Stimulated activated CD8-positive, alpha-beta memory T cell treated with anti-CD3 and anti-CD28 coated beads, Interleukin-12 subunit alpha, Interleukin-12 subunit beta, amount 100 ng/mL, for 1 hour (primary cell): ENCODE measurements at places on chromosomes 16 and 17.

DNA sequence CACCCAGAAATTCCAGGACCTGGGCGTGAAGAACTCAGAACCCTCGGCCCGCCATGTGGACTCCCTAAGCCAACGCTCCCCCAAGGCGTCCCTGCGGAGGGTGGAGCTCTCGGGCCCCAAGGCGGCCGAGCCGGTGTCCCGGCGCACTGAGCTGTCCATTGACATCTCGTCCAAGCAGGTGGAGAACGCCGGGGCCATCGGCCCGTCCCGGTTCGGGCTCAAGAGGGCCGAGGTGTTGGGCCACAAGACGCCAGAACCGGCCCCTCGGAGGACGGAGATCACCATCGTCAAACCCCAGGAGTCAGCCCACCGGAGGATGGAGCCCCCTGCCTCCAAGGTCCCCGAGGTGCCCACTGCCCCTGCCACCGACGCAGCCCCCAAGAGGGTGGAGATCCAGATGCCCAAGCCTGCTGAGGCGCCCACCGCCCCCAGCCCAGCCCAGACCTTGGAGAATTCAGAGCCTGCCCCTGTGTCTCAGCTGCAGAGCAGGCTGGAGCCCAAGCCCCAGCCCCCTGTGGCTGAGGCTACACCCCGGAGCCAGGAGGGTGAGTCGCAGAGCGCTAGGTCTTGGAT lies 261.5 kb downstream of the SEC14L1 start:
- DNase-seq = no peak

DNA sequence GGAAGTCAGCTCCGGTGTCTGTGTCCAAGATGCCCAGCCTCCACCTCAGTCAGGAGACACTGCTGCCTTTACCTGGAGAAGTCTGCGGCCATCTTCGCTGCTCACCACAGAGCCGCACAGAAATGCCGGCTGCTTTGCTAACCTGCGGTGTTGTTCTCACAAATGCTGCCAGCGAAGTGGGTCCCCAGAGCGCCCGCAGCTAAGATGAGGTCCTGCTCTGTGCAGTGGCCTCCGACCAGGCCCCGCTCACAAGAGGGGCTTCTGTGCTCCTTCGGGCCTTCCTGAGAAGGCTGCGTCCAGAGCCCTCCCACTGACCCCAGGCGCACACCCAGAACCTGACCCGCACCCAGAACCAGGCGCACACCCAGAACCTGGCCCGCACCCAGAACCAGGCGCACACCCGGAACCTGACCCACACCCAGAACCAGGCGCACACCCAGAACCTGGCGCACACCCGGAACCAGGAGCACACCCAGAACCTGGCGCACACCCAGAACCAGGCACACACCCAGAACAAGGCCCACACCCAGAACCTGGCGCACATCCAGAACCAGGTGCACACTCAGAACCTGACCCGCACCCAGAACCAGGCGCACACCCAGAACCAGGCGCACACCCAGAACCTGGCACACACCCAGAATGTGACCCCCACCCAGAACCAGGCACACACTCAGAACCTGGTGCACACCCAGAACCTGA lies 51.5 kb upstream of the FASN start:
- DNase-seq = no peak

- DNase-seq = no peak
Observed at GRCh38 chr16:70417661-70418060, 21.2 kb downstream of the ST3GAL2 start.

DNA sequence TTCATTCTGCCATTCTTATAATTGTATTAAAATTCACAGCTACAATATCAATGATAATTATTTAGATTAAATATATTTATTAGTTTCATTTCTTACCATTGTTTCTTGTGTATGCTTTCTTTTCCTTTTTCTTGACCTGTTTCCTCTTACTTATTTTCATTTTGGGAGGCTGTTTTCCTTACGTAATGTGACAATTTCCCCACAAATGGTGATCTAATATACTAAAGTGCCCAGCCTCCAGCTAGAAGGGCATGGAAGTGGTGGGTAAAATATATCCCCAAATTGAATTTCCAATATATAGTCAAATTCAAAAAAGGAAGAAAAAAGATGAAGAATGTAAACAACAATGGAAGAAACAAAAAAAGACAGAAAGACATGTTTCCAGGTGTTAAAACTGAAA lies 1.5 kb upstream of the ABCA6 start:
- no peak for DNase-seq

GRCh38 chr17:68511254-68511670 lies 968 bp upstream of the PRKAR1A start:
- DNase-seq = no peak

- no peak for DNase-seq
Observed at GRCh38 chr16:19001788-19002187, 18.1 kb downstream of the TMC7 start.

GRCh38 chr17:35257208-35257659 lies 14.4 kb downstream of the SLFN5 start:
- no peak for DNase-seq

DNA sequence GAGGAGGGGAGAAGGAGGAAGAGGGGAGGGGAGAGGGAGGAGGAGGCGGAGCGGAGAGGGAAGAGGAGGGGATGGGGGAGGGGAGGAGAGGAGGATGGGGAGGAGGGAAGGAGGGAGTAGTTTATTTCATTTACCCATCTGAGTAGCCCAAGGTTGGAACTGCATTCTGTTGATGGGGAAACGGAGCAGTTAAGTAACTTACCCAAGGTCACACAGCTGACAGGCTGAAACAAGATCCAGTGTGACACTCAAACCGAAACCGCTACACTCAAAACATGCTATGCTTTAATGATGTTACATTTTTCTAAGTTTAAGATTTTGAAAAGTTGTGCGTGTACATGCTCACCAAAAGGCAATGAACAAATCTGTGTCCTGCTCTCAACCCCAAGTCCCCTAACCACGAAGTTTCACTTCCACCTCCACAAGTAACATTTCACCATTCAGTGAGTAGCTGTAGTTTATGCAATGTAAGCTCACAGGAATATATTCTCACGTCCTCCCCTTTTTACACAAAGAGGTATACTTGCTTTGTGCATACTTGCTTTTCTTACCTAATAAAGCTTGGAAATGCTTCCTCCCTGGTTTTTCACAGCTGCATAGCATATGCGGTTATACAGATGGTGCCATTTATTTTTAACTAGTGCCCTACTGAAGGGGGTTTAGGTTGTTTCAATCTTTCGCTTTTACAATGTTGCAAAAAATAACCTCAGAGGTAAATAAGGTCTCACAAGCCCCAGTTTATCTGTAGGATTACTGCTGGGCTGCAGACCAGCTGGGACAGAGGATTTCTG lies 275.3 kb downstream of the PARN start:
- no peak for DNase-seq
